ENCODE measurements at places on chromosomes 12 and 14.

DNA sequence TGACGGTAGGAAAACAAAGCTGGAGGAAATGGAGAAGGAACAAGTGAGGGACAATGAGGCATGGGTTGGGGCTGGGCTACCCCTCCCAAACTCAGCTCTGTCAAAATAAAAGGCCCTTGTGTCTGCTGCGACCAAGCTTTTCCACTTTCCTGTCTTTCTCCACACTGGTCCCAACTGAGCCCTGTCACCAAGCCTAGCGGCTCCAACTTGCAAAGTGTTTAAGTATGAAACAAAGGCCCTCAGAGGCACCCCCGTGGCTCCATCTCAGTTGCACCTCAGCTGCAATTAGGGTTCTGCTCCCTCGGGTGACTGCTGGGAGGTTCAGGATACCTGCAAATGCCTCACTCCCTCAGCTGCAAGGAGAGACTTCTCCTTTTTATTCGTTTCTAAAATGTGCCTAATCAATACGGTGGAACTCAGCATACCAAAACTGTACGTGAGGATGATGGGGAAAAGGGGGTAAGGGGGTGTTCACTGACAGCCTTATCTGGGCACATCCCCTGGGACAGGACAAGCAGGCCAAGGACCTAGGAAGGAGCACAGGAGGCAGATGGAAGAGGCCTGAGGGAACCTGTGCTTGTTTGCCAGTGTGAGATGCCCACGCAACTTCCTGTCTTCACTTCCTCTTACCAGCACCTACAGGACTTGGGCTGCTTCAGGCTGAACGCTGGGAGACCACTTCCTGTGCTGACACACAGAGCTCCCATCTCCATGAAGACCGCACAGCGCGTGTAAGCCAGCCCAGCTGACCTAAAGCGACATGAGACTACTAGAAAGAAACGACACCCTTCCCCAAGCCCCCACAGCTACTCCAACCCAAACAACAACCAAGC is 8.9 kb downstream of the VAMP1 start:
- peak; percentile 41 for DNase-seq

DNA sequence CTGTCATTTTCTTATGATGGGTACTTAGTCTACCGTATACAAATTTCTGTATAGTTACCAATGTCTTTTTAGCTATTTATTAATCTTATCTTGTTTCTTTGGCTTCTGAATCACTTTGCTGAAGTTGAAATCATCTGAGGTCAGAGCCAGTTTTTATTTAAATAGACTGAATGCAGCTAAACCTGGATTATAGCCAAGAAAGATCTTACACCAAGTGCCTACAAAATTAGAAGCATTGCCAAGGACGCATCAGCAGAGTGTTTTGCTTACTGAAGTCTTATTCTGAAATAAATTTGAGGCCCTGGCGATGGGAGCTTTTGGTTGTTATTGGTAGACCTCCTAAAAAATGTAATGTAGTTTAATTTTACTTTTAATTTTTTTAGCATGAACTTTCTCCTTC is 128.2 kb downstream of the RGS6 start:
- DNase-seq = no peak

- DNase-seq = no peak
Observed at GRCh38 chr12:91098461-91098860, 12.8 kb downstream of the LUM start.

- no peak for DNase-seq
Observed at GRCh38 chr12:77745624-77746023, 85.1 kb upstream of the NAV3 start.

DNA sequence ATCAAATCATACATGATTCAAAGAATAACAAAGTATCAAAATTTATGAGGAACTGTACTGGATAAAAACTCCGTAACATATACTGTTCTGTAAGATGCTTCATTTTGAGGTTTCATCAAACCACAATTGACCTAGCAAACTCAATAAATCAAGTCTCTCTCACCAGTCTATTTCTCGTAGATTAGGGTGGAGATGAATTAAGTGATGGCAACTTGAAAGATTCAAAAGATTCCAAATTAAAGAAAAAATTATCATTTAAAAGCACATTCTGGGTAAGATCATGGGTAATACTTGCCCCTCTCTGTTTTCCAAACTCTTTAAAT is 74.4 kb downstream of the PAPLN start:
- no peak for DNase-seq

DNA sequence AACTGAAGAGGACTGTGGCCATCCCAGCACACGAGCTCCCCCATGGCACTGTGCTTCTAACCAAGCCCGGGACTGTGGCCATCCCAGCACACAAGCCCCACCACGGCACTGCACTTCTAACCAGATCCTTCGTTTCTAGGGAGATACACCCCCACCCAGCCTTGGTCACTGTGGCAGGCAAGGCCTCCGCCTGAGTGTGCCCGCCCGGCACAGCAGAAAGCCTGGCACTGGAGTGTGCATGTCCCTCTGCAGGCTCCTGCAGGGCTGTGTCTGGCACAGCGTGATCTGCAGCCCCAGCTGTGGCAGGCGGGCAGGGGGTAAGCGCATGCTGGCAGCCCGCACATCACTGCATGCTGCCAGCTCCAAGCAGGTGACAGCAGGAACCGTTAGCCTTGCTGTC is 49.8 kb downstream of the CCDC85C start:
- no peak for DNase-seq

- DNase-seq = no peak
Observed at GRCh38 chr12:28563936-28564335, 373.7 kb downstream of the CCDC91 start.

GRCh38 chr14:68535404-68536017 is 257.4 kb downstream of the ZFP36L1 start:
- DNase-seq = peak; percentile 70

- DNase-seq = peak; percentile 75
Observed at GRCh38 chr12:8629486-8630033, 16.9 kb upstream of the AICDA start.

DNA sequence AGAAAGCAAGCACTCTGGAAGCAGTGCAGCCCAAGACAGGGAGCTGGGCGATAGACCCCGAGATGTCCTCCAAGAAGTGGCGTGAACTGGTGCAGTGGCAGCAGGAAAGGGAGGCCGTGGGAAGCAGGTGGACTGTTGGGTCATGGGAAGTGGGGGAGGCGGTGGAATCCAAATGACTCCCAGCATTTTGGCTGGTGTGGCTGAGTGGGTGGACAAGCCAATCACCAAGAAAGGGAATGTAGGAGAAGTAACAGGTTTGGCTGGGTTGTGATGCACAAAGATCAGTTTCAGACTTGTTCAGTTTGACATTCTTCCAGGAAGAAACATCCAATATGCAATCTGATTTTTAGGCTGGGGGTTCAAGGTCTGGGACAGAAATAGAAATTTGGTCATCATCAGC is 46.0 kb upstream of the KTN1 start:
- no peak for DNase-seq

- DNase-seq = no peak
Observed at GRCh38 chr12:123499332-123499731, 34.2 kb downstream of the RILPL1 start.

- DNase-seq = no peak
Observed at GRCh38 chr12:113747017-113747416, 219.1 kb downstream of the RBM19 start.

GRCh38 chr12:116299665-116300328 is 22.3 kb upstream of the MED13L start:
- no peak for DNase-seq

GRCh38 chr12:101566318-101566717 is 28.5 kb upstream of the MYBPC1 start:
- no peak for DNase-seq

GRCh38 chr12:57270966-57271470 is 20.0 kb upstream of the STAC3 start:
- DNase-seq = no peak

GRCh38 chr12:108696111-108696995 is 35.0 kb downstream of the CORO1C start:
- DNase-seq = peak; percentile 95

DNA sequence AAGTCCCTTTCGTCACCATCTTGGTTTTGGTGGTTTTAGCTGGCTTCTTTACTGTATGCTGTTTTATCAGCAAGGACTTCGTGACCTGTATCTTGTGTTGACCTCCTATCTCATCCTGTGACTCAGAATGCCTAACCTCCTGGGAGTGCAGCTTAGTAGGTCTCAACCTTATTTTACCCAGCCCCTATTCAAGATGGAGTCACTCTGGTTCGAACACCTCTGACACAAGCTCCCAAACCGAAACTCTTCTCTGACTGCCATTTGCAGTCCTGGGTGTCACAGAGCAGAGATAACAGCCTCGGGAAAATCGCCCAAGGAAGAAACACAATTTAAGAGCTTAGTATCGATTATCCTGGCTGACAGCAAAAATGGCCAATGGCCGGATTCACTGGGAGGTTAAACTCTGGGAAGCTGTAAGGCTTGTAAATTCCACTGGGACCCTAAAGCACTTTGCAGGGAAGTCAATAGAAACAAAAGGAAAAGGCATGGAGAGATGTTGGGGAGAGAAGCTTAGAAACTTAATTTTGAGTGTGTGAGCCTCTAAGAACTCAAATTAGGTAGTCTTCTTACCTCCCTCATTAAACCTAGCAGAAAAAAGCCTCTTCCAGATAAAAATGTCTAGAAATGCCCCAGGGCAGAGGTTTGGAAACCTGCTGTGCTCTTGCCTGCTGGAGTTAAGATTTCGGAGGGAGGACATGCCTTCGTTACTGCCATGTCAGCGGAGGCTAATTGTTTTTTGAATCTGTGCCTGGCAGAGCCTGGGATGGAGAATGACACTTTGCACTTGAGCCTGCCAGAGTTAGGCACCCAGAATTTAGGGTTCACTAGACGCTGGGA is 56.5 kb upstream of the RPH3A start:
- DNase-seq = no peak

- DNase-seq = no peak
Observed at GRCh38 chr14:21278632-21279031, 1.3 kb upstream of the RPGRIP1 start.

- no peak for DNase-seq
Observed at GRCh38 chr12:10960211-10960610, 21.1 kb upstream of the TAS2R14 start.

DNA sequence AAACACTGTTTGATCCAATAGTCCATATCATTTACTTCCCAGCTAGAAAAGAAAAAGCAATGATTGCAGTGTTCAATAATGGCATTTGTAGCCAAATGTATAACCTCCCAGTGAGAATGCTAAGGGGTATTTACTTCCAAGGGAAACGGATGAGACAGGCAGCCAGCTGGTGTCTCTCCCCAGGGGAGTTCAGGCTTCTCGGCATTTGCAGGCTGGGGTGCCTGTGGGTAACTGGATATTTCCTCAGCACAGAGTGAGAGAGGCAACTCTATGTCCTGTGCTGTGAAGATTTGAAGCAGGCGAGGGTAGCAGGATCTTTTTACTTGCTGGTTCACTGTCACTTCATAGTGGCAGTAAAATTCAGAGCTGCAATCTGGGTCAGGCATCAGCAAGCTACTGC is 1455.6 kb upstream of the TMEM132C start:
- no peak for DNase-seq

DNA sequence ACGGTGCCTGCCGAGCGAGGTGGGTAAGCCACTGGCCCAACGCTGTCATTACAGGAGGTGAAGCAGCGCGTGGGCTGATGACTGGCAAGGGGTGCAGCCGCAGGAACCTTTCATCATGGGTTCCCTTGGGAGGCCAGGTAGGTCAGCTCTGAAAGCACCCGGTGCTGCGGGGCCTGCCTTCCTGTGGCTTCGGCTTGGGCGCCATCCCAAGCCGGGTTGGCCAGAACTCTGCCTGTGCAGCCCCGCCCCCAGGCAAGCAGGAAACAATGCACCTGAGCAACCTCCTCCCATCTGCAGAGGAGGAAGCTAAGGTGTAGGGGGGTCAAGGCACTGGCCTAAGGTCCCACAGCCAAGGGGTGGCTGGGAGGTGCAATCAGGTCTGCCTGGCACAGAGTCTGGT is 20.0 kb upstream of the HHIPL1 start:
- no peak for DNase-seq

GRCh38 chr12:7130701-7131501 is 730 bp downstream of the CLSTN3 start:
- DNase-seq = no peak

- DNase-seq = peak; percentile 20
Observed at GRCh38 chr12:84134797-84135366, 777.7 kb downstream of the SLC6A15 start.

- DNase-seq = no peak
Observed at GRCh38 chr14:67889455-67889854, 69.9 kb downstream of the RAD51B start.

DNA sequence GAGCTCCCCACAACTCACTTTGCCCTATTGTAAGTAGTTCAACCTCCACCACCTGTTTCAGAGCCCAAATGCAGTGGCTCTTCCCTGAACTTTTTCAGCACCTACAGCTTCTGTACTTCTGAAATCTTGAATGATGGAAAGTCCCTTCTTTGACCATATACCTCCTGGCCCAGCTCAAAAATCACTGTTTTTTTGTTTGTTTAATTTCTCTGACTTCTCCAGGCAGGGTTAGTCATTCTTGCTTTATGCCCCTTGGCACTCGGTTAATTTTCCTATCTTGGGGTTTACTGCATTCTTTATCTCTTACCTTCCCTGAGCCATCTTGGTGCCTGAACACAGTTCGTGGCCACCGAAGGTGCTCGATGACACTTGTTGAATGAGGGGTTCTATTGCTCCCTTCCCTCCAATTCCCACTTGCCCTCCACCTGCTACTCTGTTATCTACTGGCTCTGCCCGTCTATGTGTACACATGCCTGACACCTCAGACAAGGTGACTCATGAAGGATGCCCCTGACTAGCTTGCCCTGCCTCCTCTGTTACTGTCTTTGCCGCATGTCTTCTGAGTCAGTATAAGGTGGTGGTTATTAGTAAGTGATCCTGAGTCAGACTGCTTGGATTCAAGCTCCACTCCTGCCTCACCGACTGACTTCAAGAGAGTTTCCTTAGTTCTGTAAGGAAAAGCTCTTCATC is 4.4 kb downstream of the AMHR2 start:
- peak; percentile 85 for DNase-seq

DNA sequence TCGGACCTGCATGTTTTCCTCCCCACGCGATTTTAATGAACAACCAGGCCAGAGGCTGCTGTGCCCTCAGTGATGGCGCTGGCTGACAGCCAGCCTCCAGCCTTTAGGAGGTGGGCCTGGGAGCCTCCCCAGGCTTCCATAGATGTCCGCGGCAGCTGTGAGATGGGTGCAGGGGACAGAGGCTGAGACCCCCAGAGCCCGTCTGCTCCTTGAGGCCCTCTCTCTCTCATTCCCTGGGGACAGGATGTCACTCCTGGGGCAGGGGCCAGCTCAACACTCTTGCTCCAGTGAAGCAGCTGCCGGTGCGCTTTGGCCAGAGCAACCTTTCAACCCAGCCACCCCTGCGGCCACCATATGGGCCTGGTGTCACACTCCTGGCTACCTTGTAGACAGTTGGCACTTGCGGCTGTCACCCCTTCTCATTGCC is 24.8 kb downstream of the MVK start:
- DNase-seq = no peak

- no peak for DNase-seq
Observed at GRCh38 chr12:99658671-99659349, 11.3 kb downstream of the GARIN6 start.

DNA sequence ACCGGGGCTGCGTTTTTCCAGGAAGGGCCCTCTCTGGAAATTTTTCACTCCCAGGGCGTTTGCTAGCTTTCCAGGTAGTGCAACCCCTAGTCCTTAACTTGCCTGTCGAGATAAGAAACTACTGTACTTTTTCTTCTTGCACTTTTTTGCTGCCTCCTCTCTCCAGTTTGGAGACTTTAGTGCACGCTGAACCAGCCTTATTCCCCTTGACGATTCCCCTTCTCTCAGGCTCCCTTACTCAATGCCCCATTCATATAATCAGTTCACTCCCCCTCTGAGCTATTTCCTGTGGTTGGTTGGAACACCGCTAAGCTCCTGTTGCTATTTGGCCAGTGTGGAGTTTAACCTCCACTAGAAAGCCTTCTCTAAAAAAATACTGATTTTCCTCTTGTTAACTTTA is 682 bp downstream of the CREBL2 start:
- DNase-seq = peak; percentile 63

Measured in brain microvascular endothelial cell (primary cell).